Stimulated activated CD4-positive, alpha-beta T cell treated with anti-CD3 and anti-CD28 coated beads, Interleukin-15, amount 100 ng/mL, for 1 hour (primary cell): ENCODE measurements at places on chromosomes 2 and 18.

- no peak for DNase-seq
These were observed 209.2 kb downstream of the MCFD2 start for GRCh38 chr2:46706264-46706983.

- DNase-seq: no peak
These were observed 34.6 kb upstream of the INSIG2 start for GRCh38 chr2:118053681-118054080.

DNA sequence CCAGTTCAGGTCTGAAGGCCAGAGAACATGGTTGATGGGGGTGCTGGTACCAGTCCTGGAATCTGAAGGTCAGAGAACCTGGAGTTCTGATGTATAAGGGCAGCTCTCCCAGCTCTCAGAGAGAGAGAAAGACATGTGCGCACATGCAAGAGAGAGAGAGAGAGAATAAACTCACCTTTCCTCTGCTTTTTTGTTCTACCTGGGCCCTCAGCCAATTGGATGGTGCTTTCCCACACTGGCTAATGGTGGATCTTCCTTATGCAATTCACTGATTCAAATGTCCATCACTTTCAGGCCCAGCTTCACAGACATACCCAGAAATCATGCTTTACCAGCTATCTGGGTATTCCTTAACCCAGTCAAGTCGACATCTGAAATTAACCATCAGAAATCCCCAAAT lies 377.7 kb upstream of the MEX3C start:
- no peak for DNase-seq

- no peak for DNase-seq
These were observed 50.2 kb downstream of the COL4A3 start for GRCh38 chr2:227214622-227215041.

GRCh38 chr2:46317094-46317486 lies 19.9 kb downstream of the EPAS1 start:
- no peak for DNase-seq

- DNase-seq: no peak
These were observed 112.4 kb downstream of the OLA1 start for GRCh38 chr2:174135981-174136380.

GRCh38 chr2:119011162-119011909 lies 69.3 kb downstream of the MARCO start:
- DNase-seq: no peak

DNA sequence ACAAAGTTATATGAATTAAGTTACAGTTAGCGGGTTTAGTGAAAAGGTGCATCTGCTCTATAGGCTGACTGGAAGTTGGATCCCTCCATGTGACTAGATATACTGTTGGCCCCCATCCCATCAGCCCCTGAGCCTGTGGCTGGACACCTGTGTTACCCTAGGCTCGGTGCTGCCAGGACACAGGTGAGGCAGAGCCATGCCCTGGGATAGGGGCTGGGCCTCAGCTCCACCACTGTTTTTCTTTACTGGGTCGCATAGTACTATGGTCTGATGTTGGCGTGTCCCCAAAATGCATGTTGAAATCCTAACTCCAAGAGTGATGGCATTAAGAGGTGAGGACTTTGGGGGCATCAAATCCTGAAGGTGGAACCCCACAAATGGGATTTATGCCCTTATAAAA lies 638.6 kb upstream of the ID2 start:
- no peak for DNase-seq

DNA sequence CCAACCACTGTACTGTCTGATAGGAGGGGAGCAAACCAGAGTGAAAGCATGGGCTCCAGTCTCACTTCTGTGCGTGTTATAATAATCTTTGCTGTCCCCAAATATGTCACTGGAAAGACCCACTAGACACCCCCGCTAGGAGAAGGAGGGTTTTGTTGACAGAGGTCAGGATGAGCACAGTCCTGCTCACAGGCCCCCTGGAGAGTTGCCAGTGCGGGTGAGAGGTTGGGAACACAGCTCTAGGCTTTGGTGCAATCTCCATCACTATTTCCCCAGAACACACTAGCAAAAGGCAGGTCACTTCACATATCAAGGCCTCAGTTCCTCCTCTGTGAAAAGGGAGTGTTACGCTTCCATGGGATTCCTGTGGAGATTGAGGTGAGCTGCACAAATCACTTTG lies 9.7 kb downstream of the XDH start:
- no peak for DNase-seq
